ENCODE measurements at places on chromosomes 3 and 15.

DNA sequence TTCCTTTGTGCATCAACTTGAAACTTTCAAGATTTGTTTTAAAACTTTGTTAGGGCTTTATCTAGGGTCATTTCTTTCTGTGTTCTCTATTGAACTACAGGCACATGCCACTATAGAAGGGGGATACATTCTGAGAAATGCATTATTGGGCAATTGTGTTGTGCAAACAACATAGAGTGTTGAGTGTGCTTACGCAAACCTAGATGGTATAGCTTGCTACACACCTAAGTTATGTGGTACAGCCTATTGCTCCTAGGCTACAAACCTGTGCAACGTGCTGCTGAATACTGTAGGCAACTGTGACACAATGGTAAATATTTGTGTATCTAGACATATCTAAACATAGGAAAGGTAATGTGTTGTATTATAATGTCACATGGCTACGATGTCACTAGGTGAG, 33.0 kb upstream of the KLF13 start:
- no peak for DNase-seq

DNA sequence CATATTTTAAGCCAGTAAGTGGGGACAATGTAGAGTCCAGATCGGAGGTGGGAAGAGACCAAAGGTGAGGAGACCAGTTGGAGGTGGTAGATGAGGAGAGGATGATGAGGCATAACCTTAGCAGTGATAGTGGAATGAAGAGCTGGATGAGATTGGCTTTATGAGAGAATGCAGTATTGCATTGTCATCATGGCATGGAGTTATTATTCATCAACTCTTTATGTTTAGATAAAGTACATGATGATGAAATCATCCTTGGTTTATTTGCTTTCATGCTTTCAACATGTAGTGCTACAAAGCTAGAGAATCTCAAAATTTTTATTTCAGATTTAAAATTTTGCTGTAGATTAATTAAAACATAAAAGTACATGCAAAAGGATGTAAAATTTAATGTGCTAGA, 64.0 kb downstream of the PPM1L start:
- no peak for DNase-seq

DNA sequence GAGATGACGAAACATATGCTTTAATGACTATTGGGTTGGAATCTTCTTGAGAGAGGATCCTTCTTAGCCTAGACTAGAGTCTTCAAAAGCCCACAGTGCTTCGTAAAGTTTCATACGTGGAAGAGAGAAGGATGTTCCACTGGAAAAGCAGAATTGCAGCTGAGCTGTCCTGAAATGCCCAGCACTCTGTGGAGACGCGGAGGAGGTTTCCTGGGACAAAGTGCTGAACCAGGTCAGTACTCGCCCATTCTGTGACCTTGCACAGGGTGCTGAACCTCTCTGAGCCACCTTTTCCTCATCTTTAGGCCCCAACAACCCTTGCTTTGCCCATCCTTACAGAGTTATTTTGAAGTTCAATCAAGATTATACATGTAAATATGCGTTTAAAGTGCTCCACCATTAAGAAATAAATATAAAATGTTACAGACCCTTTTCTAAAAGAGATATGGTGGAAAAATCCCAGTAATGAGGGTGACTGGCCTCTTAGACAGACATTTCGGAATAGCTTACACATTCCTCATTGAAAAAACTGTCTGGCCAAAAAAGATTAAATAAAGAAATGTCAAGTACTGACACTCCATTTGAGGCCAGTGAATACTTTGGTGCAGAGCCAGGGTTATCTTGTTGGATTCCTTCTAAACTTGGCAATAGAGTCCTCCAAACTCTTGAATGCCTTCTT, 4.2 kb upstream of the MAGEF1 start:
- DNase-seq = no peak

DNA sequence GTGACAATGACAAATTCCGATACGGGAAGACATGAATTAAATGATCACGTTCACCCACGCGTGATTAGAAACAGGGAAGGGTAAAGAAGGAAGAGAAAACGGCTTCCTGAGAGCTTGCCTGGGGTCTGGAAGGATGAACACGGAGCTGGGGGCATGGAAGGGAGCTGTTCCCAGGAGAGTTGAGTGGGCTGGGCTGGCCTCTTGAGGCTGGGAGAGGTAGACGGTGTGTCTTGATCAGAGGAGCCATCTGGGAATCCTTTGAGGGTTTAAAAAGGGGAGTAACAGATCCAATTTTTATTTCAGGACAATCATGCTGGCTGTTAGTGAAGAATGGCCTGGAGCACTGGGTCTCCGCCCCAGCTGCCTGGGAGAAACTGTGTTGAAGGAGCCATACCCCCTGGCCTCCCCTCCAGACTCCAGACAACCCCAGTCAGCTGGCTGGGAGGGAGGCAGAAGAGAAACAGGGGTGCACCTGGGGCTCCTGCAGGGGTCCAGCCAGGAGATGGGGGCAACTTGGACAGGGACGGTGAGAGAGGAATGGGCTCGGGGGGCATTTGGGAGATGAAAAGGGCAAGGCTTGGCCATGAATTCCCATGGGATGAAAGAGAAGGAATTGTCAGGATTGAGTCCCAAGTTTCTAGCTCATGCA, 53.6 kb upstream of the CGNL1 start:
- no peak for DNase-seq

DNA sequence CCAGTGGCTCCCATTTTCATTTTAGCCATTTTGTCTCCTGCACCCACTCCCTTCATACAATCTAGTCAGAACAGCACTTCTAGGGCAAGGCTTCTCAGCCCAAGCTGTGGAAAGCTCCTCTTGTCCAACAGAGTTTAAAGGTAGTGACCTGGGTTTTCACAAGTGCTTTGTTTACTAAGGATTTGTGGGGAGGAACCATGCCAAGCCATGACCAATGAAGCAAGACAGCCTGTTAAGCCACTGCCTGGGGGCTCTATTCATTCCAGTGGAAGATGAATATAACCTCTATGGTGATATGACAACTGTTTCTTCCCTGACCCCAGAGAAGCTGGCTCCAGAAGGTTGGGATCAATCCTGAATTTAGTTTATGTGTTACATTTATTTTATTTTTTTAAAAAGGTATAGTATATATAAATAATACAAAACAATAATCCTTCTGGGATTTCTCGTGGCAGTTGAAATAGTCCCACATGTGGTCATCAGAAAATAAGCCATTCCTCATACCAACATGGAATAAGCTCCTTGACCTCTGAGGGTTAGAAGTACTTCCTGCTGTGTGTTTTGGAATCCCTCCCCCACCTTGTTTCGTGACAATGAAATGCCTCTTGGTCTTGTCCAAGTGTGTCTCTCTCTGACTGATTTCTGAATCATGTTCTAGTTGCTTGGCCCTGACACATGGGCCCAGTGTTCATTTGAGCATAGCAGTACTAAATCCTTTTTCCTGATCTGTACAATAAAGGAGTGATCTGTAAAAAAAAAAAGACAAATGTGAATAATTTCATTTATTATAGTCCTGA, 13.3 kb upstream of the THUMPD3 start:
- no peak for DNase-seq

DNA sequence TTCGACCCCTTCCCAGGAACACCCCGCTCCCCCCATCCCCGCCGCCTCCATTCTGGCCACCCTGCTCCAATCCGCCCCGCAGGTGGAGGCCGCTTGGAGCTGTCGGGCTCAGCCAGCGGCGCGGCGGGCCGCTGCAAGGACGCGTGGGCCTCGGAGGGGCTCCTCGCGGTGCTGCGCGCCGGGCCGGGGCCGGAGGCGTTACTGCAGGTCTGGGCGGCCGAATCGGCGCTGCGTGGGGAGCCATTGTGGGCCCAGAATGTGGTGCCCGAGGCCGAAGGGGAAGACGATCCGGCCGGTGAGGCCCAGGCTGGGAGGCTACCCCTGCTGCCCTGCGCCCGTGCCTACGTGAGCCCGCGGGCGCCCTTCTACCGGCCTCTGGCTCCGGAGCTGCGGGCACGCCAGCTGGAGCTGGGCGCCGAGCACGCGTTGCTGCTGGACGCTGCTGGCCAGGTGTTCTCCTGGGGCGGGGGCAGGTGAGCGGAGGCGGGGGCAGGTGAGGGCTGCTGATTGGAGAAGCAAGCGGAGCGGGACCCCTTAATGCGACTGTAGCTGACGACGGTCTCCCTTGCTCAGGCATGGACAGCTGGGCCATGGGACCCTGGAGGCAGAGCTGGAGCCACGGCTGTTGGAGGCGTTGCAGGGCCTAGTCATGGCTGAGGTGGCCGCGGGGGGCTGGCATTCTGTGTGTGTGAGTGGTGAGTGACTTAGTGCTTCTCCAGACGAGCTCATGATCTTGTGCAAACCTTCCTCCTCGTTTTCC, 2.5 kb downstream of the RCCD1 start:
- DNase-seq = no peak

DNA sequence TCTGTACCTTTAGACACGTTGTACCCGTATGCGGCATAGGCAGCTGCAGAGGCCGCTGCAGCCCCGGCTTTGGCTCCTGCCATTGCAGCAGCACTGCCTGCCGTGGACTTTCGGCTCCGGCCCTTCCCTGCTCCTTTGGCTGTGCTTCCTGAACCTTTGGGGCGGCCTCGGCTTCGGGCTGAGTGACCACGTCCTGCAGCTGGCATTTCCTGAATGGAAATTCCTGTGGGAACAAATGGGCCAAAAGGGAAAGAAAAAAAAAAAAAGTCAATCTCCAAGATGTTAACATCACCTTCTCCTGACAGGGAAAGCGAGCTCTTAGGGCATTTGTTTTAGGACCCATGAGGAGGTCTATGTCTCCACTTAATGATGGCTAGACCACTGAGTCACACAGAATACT, 29.6 kb downstream of the CHAC1 start:
- DNase-seq = no peak

GRCh38 chr3:58880182-58880581, 169.6 kb downstream of the CFAP20DC start:
- no peak for DNase-seq

GRCh38 chr15:76108021-76108723, 48.4 kb downstream of the TMEM266 start:
- no peak for DNase-seq

GRCh38 chr15:74172701-74173379, 670 bp upstream of the ISLR start:
- DNase-seq = no peak

- no peak for DNase-seq
These were observed 59.6 kb downstream of the ESYT3 start for GRCh38 chr3:138493804-138494606.

- DNase-seq = no peak
These were observed 19.5 kb downstream of the PHC3 start for GRCh38 chr3:170162052-170162451.

- DNase-seq = no peak
These were observed 354 bp upstream of the KLHL24 start for GRCh38 chr3:183635107-183635430.

- DNase-seq = no peak
These were observed 72.1 kb downstream of the LRRC49 start for GRCh38 chr15:70964686-70965085.

DNA sequence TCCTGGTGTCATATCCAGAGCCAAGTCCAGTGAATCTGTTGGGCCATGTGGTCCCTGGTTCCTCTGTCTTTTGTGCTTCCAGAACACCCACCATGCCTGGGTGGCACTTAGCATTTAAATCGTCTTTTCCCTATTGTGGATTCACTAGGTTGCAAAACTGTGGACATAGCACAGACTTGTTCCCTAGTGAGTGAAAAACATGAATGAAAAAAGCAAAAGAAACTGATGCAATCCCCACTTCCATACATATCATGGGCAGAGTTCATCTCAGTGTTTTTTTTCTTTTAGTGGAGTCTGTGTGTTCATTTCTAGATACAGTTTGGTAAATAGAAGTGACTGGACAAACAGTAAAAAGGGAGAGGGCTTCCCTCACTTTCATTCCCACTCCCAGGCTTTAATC, 170.5 kb downstream of the SLCO3A1 start:
- no peak for DNase-seq

DNA sequence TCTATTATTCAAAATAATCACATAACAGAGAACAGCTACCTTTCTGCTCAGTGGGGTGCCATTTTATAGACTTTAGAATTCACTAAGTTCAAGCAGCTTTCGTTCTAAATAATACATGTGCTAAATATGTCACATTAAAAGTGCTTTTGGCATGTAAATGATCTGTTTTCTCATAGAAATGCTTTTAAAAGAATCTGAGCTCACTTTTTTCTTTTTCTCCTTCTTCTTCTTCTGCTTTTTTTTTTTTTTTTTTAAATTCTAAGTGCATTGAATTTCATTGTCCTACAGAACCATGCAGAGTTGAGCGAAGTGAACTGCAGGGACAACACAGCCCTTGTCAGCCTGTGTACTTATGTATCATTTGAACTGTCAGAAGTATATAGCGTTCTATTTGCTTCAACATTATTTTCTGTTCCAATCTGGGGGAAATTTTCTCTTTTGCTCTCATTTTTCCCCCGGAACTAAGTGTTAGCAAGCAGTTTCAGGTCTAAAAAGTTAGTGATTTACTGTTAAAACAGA, 193.8 kb upstream of the TMCO5A start:
- DNase-seq = no peak

DNA sequence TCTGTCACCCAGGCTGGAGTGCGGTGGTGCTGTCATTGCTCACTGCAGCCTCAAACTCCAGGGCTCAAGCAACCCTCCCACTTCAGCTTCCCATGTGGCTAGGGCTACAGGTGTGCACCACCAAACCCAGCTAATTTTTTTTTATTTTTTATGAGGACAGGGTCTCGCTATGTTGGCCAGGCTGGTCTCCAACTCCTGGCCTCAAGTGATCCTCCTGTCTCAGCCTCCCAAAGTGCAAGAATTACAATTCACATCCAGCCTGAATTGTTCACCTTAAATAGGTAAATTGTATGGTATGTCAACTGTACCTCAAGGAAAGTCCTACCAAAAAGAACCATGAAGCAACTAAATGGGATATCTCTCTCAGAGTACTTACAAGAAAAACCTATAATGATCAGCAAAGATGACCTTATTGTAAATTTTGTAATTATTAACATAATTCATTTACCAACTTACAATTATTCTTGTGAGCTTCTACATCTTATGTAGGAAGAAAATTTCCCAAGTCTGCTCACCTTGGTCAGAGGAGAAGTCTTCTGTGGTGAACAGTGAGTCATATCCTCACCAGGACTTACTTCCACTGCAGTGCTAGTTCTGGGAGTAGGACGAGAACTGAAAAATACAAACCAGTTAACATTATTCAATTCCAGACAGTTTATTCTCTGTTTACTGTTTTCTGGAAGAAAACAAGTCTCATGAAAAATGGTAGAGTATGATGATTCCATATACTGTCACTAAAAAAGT, 54.4 kb downstream of the ULK4 start:
- no peak for DNase-seq

DNA sequence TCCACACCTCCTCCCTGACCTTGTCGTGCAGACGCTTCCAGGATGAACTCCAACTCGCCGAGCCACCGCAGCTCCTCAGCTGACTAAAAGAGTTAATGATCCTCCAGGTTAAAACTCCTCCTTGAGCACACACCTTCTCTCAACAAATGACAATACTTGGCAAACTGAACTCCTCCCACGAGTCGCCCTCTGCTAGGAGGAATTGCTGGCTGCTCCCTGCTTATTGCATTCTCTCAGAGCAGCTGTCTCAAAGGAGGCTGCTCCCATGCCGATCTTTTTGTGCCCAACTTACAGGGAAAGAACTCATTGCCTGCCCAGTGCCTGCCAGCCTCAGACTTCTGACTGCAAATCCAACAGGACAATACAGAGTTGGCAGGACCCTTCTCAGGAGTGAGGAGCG, at the start of gene ATP13A4:
Gene ATP13A4, minus strand, starts transcription at position 85 of the 400 bp plus-strand sequence. CDS start 96 bp downstream, outside the sequence.
- no peak for DNase-seq

Data from DMS153 (cell line).